ENCODE measurements at places on chromosomes 1 and 21. TPM values are rescaled to one million over a fixed set of nuclear protein-coding genes. Genes with fewer than 3 reads are reported as not detected.

DNA sequence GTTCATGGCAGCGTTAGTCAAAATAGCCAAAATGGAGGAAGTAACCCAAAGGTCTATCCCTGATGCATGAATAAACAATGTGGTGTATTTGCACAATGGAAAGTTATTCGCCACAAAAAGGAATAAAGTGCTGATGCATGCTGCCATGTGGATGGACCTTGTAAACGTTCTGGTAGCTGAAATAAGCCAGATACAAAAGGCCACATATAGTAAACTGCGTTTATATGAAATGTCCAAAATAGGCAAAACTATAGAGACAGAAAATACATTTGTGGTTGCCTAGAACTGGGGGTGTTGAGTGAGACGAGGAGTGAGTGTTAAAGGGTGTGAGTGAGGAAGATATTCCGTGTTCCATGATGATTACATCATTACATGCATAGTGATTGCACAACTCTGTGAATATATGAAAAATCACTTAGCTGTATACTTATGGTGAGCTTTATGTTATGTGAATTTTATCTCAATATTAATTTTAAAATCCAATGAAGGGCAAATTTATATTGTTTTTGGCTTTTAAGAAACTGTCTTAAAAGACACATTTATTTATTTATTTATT, 321.3 kb downstream of the KIF26B start:
- DNase-seq, result no peak

GRCh38 chr1:10022656-10023055, 10.1 kb upstream of the UBE4B start:
- no peak for DNase-seq

DNA sequence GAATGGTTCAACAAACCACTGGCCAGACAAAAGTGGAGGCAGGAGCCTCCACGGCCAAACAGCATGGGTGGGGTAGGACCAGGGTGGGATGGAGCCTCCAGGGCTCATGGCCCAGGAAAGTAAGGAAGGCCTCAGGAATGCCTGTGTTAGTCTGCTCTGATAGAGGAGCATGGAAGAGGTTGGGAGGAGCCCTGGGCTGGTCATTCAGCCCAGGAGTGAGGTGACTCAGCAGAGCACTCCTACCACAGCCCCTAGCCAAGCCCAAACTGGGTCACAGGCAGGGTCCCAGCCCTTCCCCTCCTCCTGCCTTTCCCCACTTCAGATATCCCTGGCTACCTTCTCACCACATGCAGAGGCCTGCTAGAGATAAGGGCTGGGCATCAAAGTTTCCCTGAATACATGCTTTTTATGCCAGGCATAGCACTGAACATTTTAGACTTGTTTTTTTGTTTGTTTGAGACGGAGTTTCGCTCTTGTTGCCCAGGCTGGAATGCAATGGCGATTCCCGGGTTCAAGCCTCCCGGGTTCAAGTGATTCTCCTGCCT, 3.1 kb upstream of the SHISA4 start:
- DNase-seq, result no peak

- DNase-seq, result no peak
Measured at GRCh38 chr1:216914974-216915373, 191.7 kb upstream of the ESRRG start.

- no peak for DNase-seq
Measured at GRCh38 chr1:45566722-45567121, 16.1 kb downstream of the AKR1A1 start.

GRCh38 chr21:38712071-38712470, 93.7 kb upstream of the ETS2 start:
- no peak for DNase-seq

GRCh38 chr1:38533772-38534472, 325.6 kb downstream of the RRAGC start:
- no peak for DNase-seq

DNA sequence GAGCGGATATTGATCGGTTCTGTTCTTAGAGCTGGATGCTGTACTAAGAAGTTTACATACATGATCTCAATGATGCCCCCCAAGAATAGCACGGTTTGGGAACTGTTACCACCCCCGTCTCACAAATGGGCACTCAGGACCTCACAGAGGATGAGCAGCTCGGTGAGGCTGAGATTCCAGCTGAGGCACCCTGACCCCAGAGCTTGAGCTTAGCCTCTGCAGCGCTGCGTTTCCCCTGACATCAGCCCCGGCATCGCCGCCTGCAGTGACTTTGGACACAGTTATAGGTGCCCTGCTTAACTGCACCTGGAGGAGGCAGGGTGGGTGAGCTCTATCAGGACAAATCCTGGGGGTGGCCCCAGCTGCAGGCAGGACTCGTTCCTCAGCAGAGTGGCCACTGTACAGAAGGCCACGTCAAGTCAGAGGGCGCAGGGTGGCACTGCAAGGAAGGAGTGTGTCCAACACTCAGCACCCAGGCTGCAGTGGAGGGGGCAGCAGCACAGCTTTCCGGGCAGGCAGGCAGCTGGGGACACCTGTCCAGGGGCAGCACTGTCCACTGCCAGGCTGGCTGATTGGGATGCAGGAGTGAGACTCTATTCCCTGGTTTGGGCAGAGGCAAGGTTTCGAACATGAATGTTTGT, 65.8 kb upstream of the ABCG1 start:
- no peak for DNase-seq

The PRAMEF11 gene
- polyA plus RNA-seq, result not detected

The SLC6A17 gene
- polyA plus RNA-seq, result 0.02 TPM

The C1QC gene
- not detected for polyA plus RNA-seq

The PADI2 gene
- polyA plus RNA-seq, result not detected

The PPIAL4G gene
- polyA plus RNA-seq, result not detected

All from AG04450 (cell line).